ENCODE measurements at places on chromosomes 11 and 22.

- DNase-seq: no peak
Measured at GRCh38 chr11:10038521-10039302, 255.3 kb downstream of the SBF2 start.

DNA sequence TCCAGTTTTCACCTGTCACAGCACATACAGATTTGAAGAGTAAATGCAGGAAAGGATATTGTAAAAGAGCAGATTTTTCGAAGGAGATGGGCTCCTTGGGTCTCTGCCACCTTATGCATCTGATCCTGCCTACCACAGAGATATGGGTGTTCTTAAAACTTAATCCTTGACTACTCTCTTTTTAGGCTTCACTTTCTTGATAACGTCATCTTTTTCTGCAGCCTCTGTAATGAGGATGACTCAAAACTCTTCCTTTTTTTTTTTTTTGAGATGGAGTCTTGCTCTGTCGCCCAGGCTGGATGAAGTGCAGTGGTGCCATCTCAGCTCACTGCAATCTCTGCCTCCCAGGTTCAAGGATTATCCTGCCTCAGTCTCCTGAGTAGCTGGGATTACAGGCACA is 7.8 kb downstream of the PRR14L start:
- DNase-seq: no peak

DNA sequence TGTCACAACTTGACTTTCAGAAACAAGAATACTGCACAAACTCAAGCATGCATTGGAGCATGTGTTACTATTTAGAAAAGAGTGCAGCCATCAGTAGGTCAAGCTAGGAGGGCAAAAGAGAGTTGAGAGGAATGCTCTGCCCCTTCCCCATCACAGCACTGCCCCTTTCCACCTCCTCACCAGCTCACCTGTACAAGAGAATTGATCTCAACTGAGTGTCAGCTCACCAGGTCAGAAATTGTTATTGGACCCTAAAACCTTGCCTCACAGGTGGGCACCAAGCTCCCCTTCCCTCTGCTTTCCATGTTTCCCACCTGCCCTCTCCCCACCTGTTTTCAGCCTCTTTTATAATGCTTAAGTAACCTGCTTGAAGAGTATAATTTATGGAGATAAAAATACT is 48.8 kb downstream of the DKK3 start:
- DNase-seq: no peak

DNA sequence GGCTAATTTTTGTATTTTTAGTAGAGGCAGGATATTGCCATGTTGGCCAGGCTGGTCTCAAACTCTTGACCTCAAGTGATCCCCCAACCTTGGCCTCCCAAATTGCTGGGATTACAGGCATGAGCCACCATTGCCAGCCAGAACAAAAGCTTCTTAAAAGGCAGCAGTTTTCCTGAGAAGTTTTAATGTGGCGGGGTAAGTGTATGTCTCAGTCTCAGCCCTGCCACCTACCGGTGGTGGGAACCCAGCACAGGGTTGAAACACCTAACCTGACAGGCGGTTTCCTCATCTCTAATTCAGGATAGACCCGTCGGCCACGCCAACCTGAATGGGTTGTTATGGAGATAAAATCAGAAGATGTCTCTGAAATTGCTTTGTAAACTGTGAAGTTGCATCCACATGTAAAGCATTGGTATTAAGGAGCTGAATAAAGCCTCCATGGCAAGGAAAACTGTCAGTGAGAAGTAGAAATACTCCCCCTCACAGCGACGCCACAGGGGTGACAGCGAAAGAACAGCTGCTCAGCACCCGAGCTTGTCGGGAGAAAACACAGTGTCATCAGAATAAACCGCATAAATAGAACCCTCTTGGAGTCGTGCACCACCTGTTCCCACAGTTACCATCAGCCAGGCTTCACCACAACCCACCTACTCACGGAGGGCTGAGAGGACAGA is 165.9 kb upstream of the NCAM1 start:
- no peak for DNase-seq

DNA sequence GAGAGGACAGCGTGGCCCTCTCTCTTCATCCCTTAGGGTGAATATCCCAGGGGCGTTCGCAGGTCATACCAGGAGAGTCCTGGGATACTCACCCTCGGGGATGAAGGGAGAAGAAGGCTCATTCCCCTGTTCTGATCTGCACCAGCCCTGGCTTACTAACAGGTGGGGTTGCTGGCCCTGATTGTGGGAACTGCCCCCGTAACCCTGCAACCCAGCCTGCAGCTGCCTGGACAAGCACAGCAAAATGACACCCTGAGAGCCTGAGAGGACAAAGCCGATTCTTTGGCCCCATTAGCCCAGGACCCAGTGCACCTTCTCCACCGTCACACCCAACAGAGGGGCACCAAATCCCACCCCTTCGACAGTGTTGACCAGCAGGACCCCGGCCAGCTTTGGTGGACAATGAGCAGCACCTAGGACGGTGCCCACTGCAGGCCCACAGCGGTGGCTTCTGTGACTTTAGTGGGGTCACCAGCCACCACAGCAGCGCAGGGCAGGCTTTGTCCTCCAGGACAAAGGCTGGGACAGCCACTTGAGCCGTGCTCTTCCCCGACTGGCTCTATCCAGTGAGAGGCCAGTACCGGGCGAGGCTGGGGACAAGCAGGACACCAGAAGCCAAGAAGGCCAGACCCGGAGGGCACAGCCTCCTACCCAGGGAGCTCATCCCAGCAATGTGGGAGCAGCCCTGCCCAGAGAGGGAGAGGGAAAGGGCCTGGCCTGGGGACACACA is 98.5 kb upstream of the RTL6 start:
- no peak for DNase-seq

GRCh38 chr11:13993096-13993765 is 30.7 kb downstream of the SPON1 start:
- no peak for DNase-seq

DNA sequence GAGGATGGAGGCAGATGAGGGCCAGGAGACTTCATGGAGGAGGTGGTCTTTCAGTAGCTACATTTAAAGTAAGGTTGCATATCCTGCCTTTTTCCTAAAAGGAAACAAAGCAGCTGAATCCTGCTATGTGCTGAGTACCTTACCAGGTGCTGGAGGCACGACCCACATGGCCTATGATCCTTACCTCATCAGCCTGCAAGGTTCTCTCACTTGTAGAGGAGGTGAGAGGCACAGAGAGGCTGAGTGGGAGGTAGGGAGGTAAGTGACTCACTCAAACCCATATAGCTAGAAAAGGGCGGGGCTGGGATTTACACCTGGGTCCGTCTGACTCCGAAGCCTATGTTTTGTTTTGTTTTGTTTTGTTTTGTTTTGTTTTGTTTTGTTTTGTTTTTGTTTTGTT is 75.8 kb downstream of the BUD13 start:
- DNase-seq: no peak

GRCh38 chr11:119056421-119056999 is 495 bp downstream of the HYOU1 start:
- DNase-seq: no peak

- DNase-seq: no peak
Measured at GRCh38 chr11:126436209-126436755, 80.8 kb downstream of the ST3GAL4 start.

DNA sequence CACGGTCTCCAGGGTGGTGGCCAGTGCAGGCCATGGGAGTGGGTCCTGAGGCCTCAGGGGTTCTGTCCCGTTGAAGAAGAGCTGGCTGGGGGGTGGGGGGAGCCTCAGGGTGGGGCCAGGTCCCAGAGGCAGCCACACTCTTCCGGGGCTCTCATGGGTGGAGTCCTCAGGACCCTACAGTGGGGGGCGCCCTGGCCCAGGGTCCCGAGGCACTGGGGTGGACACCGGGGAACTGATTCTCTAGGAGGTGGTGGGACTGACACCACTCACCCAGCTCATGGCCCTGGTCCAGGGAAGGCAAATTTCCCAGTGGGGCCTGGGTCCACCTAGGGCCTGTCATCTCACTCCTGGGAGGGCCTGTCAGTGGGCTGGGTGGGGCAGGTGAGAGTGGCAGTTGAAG is 12.8 kb downstream of the GGT5 start:
- DNase-seq: no peak

GRCh38 chr11:86698639-86699038 is 26.2 kb upstream of the ME3 start:
- no peak for DNase-seq

DNA sequence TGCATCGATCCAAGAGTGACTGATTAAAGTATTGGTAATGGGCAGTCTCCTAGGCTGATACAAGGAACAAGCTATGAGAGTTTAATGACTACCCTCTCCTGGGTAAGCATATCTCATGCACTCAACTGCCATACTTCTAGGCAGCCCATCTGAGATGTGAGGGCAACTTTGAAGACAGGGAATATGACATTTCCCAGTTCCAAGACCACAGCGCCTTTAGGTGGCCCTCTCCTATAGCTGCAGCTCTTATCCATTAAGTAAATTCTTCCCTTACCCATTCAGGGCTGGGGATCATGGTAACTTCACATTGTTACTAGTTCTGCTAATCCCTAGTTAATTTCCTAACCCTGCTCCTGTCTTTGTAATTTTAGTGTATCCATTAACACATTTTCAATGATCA is 157.3 kb upstream of the CTSC start:
- no peak for DNase-seq

- no peak for DNase-seq
Measured at GRCh38 chr11:18770479-18771125, 21.0 kb downstream of the PTPN5 start.

- DNase-seq: no peak
Measured at GRCh38 chr22:44108076-44108475, 72.6 kb upstream of the PARVG start.

GRCh38 chr11:44600839-44601383 is 35.4 kb downstream of the CD82 start:
- peak; percentile 88 for DNase-seq

DNA sequence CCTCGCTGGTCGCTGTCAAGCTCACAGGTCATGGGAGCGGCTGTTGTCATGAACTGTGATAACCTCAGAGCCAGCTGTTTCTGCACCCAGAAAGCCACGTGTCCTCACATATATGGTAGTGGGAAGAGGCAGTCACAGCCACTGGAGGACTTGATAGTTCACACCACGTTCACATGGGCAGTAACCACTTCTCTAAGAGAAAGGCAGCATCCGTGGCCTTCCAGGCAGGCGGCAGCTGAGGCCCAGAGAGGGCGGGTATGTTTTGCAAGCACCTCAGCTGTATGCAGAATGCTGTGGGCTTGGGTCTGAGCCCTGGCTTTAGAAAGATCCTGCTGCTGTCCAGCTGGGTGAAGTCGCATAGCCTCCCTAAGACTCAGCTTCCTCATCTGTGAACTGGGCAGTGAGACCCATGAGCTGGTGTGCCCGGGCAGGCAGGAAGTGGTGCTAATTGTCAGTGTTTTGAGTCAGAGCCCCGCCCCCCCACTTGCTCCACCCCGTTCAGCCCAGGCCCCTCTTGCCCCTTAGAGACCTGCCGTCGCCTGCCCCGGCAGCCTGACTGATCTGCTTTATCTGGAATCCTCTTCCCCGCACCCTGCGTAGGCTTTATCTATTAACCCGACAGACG is 13.3 kb downstream of the TTC38 start:
- DNase-seq: no peak

- DNase-seq: no peak
Measured at GRCh38 chr11:3824714-3825472, 15.9 kb downstream of the RHOG start.

GRCh38 chr11:125157118-125157733 is 7.3 kb upstream of the PKNOX2 start:
- no peak for DNase-seq

DNA sequence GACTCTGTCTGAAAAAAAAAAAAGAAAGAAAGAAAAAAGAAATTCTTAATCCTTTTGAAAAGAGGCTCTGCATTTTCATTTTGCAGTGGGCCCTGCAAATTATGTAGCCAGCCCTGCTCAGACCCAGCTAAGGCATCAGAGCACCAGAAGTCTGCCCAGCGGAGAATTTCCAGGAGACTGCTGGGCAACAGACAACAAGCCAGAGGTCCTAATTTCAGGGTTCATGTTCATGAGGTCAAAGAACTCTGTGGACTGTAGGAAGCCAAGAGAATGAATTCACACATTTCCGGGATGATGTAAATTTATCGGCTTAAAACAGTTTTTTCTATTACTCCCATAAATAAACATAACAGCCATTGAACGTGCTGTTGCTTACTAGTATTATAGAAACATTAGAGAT is 14.8 kb upstream of the RTCB start:
- DNase-seq: no peak

- peak; percentile 89 for DNase-seq
Measured at GRCh38 chr22:45448431-45448830, 34.9 kb downstream of the RIBC2 start.

DNA sequence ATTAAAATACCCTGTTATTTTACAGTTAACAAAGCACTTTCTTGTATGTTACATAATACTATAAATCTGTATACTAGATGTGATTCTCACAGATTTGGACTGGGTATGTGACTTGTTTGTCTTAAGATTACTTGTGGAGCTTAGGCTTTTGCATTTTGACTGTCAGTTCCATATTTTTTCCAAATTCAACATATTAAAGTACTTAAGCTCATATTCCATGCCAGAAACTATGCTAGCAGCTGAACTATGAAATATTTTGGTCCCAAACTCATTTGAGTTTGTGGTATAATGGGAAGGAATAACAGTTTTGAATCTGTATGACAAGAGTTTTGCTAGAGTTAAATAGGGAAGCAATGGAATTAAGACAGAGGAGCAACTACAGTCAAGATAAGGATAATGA is 841.4 kb downstream of the JRKL start:
- DNase-seq: no peak

GRCh38 chr11:81744336-81745116 is 989.1 kb downstream of the FAM181B start:
- DNase-seq: no peak

DNA sequence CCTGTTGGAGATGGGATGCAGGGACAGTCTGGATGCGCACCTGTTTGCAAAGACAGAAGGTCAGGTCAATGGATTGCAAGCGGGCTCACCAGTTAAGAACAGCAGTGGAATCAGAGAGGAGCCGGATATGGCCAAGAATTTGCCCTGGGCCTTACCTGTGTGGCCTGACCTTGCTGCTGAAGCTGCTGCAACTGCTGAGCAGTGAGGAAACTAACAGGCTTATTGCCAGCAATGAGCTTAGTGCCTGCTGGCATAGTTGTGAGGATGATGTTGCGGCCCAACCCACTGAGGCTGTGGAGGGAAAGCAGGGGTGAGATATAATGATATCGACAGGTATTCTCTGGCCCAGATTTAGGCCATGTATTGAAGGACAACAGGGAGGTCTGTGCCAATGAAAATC is 30.6 kb downstream of the NFRKB start:
- DNase-seq: no peak

DNA sequence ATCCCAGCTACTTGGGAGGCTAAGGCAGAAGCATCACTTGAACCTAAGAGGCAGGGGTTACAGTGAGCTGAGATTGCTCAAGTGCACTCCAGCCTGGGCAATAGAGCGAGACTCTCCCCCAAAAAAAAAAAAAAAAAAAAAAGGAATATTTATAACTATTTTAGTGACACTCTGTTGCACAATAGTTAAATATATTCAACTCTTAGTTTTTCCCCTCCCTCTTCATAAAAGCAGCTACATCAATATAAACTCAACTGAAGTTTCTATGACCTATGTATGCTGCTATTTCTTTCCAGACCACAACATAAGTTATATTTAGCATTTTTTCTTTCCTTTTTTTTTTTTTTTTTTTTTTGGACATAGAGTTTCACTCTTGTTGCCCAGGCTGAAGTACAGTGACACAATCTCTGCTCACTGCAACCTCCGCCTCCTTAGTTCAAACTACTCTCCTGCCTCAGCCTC is 19.2 kb downstream of the CELF1 start:
- no peak for DNase-seq

GRCh38 chr11:89736566-89736965 is 26.5 kb downstream of the TRIM77 start:
- DNase-seq: no peak

- DNase-seq: no peak
Measured at GRCh38 chr11:72774499-72774898, 19.3 kb downstream of the STARD10 start.

Measured in right hindlimb (tissue), 1 donor.